ENCODE measurements at places on chromosomes 2 and 18. TPM values are rescaled to one million over a fixed set of nuclear protein-coding genes. Genes with fewer than 3 reads are reported as not detected.

DNA sequence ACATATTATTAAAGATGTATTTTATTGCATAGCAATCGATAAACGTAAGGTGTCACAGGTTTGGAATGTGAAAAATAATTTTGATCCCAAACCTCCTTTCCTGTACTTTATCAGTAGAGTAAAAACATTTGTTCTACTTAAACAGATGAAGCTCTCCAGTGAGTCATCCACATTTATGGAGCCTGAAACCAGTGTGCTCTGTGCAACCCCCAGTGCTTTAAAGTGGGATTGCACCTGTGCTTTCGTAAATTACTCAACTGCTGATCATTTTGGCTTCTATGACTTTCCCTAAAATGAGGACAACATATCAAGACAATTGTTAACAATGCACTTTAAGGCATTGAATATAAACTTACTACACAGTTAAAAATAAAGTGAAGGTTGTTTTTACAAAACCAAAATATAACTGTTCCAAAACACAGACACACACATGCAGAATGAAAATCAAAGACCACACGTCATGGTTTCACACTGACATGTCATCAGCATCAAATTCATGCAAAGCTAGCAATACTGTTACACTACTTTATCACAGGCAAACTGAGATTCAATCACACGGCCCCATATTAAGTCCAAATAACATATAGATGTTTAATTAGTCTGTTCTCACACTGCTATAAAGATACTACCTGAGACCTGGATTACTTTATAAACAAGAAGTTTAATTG, 9.7 kb downstream of the TMEM18 start:
- DNase-seq, result peak; percentile 38

- DNase-seq, result no peak
These were observed 171.1 kb downstream of the FTCDNL1 start for GRCh38 chr2:199679883-199680282.

DNA sequence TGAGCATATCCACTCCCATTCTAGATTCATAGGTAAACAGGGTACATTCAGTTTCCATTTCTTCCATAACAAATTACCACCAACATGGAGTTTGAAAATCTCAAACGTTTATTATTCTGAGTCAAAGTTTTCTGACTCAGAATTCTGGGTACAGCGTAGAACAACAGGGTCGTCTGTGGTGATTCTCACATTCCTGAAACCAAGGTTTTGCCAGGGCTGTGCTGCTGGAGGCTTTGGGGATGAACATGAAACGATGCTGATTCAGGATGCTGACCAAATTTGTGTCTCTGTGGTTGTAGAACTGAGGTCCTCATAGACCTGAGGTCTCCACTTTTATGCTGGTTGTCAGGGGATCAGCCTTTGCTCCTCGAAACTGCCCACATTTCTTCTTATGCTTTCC, 255.7 kb downstream of the DSEL start:
- no peak for DNase-seq

DNA sequence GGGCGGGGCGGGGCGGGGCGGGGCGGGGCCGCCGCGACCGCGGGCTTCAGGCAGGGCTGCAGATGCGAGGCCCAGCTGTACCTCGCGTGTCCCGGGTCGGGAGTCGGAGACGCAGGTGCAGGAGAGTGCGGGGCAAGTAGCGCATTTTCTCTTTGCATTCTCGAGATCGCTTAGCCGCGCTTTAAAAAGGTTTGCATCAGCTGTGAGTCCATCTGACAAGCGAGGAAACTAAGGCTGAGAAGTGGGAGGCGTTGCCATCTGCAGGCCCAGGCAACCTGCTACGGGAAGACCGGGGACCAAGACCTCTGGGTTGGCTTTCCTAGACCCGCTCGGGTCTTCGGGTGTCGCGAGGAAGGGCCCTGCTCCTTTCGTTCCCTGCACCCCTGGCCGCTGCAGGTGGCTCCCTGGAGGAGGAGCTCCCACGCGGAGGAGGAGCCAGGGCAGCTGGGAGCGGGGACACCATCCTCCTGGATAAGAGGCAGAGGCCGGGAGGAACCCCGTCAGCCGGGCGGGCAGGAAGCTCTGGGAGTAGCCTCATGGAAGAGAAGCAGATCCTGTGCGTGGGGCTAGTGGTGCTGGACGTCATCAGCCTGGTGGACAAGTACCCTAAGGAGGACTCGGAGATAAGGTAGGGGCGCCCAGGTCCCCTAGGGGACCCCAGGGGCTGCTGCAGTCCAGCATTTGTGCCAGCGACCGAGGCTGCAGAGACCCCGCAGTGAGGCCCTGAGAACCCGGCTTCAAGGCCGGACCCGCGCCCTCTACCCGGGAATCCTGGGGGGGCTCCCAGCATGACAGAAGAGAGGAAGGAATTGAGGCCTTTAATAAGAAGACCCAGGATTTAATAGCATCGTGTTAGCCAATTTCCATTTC, at the start of gene KHK:
KHK (plus strand) TSS at position 49 of the 870 bp plus-strand sequence; CDS start at position 537, 488 bp downstream.
- no peak for DNase-seq

The TYMS gene
- 62.8 TPM for polyA plus RNA-seq
